ENCODE measurements at places on chromosomes 16 and 17.

DNA sequence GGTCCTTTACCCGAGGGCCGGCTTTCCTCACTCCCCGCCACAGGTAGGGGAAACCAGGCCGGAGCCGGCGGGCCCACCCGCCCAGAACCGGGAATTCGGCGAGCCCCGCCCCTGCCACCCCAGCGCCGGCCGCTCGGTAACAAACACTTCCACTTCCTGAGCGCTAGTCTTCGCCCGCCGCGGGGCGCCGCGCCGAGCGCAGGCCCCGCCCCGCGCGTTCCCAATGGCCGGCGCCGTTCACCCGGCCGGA, 224 bp upstream of the NHERF1 start:
- no peak for DNase-seq

DNA sequence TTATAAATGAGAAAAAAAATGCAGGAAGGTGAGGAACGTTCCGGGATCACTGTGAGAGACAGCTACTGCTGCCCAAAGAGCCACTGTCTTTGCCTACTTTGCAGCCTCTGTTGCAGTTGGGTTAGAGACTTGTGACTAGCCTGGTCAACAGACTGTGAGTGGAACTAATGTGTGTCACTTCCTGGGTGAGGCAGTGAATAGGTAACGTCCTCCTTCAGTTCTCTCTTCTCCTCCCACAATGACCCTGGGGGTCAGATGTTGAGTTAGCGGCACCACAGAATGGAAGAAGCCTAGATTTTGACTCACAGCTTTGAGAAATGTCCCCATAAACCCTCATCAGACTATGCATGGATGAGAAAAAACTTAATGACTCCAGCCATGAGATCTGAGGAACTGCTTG, 5.2 kb downstream of the C16orf46 start:
- DNase-seq = no peak

DNA sequence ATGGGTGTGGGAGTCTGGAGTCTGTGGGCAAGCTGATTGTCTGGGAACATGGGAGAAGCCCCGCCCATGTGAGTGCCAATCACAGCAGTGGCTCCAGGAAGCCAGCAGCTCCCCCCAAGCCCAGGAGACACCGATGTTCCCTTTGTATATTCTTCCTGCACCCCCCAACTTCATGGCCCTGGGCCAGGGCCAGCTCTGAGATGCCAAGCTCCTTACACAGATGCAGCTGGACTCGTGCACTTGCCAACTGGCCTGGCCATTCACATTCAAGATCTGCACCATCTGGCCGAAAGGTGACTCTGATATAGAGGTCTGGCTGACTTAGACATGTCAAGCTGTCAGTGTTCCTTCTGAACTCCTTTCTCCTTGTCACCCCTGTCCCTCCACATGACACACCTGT, 50.5 kb downstream of the CACNG5 start:
- DNase-seq = no peak

DNA sequence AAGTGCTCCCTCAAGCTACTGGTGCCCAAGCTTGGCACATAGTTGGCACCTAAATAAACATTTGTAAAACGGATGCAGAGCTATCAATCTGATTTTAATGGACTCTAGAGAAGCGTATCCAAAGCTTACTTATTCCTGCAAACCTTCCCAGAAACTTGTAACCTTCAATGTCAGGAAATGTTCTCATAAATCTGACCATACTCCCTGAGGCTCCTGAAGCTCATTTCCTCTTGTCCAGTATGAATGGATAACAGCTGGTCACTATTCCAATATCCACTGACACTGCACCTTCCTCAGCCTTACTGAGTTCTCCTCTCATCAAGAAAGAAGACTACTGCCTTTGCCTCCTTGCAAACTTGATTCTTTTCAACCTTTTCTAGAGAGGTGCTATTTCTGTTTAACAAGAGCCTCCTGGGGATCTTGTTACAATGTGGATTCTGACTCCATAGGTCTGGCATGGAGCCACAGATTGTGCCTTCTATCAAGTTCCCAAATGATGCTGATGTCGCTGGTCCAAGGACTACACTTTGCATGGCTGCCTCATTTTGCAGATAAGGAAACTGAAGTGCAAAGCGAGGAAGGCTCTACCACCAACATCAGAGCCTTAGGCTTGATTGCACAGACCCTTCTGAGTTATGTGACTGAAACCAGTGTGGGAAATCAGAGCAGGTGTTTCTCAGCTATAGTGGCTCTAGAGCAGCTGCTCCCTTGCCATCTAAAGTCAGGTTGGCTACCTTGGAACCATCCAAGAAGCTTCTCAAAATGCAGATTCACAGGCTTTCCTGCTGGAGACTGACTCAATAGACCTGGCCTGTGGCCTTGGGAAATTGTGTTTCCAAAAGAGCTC, 377.8 kb downstream of the SOX9 start:
- no peak for DNase-seq

DNA sequence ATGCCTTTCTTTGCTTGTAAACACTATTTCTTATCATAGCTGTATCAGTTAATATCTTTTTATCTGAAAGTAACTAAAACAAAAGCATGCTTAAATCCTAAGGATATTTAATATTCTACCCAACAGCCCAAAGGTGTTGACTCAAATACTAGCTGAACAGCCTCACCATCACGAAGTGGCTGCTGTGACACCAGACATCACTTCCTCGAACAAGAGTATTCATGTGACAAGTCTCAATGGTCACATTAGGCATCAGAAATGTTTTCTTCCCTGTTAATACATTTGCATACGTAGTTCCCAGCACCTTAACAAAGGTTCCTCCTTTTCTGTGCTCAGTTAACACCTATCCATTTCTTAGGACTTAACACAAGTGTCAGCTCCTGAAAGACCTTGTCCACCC, 193.8 kb upstream of the DYNLRB2 start:
- DNase-seq = no peak

- DNase-seq = no peak
Measured at GRCh38 chr16:65831903-65832666, 534.4 kb upstream of the CDH5 start.

DNA sequence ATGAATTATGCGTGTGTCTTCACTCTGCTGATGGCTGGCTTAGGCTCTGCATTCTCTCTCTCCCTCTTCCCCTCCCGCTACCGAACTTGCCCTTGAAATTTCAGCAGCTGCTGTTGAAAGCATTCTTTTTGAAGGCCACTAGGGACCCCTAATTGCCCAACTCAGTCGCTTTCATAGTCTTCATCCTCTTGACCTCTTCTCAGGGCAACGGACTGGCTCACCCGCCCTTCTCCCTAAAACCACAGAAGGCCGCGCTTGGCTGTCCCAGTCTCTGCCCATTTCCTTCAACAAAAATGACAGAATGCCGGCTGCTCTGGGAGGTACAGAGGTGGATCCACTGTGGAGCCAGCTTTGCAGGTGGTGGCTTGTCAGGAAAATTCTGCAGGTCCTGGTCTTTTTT, 21.0 kb upstream of the FMNL1 start:
- no peak for DNase-seq

DNA sequence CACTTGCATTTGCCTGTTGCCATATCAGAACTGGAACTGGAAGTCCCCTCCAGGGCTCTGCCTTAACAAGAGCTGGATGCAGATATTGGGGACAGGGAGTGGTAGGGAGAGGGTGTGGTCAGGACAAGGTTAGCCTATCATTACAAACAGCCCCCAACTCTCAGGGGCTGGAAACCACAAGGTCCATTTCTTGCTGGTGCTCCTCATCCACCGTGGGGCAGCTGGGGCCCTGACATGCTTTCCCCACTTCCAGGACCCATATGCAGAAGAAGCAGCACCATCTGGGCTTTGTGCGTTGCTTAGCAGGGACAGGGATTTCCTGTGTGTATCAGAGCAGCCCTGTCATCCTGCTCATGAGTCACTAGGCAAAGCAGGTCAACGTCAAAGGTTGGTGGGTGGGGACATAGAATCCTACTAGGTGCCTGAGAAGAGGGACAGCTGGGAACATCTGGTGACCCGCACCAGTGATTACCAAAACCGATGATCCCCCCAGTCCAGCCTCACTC, 26.9 kb downstream of the RGS9 start:
- DNase-seq = peak; percentile 53

DNA sequence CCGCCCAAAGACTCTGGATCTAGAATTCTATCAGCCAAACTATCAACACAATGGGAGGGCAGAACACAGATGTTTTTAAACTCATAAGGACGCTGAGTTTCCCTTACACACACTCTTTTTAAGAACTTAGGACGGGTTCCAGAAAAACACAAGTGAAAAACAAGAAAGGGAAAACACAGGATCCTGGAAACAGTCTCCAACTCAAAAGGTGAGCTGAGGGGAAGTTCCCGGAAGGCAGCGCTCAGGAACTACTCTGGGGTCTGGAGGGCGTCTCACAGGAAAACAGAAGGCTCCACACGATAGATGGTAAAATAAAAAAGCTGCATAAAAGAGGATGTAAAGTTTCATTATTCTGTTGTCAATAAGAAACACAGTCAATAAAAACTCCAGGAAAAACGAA, 80.2 kb upstream of the DOC2B start:
- DNase-seq = no peak

GRCh38 chr16:74713876-74714275, 13.2 kb upstream of the MLKL start:
- DNase-seq = no peak

All from GM20000 (cell line).